ENCODE measurements at places on chromosomes 7 and 10.

DNA sequence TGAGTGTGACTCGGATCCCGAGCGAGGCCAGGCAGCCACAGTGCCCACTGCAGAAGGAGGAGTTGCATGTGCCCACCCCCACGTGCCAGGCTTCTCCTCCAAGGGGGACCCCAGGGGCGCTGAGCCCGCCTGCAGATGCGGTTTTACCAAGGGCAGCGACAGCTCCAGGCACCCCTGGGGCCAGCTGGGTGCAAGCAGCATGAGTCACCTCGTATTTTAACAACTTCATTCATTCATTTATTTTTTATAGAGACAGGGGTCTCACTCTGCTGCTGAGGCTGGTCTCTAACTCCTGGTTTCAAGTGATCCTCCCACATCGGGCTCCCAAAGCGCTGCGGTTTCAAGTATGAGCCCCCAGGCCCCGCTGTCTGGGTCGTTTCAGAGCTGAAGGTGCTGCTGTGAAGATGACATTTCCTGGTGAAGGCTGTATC is 1.3 kb upstream of the FOXL3 start:
- no peak for DNase-seq

DNA sequence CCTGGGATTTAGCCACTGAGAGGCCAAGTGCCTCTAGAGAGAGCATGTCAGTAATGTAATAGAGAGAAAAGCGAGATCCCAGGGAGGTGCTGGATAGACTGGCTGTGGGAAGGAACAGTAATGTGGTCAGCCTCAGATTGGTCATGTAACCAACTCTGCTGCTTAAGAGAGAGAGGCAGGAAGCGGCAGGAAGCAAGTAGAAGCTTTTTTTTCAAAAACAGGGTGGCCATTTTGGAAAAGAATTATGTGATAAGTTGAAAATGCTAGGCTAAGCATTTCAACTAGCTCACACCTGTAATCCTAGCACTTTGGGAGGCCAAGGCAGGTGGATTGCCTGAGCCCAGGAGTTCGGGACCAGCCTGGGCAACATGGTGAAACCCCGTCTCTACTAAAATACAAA is 3.7 kb upstream of the PCOLCE start:
- DNase-seq = no peak

DNA sequence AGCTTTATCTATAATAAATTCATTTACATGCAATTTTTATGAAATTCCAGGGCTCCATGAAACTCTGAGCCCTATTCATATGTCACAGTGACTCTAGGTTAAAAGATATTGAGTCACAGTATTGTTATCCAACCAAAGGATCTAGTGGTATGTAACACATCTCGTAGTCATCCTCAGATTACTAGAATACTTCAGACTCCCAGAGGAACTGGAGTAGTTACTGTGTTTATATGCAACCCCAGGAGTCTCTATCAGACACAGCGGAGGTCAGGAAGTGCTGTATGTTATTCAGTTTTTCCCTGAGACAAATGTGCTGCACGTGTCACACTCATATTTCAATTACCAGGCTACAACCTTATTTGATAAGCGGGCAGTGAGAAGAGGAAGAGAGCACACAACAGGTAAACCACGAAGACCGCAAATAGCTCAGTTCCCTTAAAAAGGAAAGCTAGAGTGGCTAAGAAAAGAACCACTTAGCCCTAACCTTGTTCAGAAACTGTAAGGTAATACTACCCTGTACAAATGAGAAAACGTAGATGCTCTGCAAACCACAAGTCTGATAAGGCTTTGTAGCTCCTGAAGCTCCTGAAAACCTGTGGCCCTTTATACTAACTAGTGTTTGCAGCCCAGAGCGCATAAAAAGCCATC is 114.0 kb upstream of the CNTNAP2 start:
- no peak for DNase-seq

DNA sequence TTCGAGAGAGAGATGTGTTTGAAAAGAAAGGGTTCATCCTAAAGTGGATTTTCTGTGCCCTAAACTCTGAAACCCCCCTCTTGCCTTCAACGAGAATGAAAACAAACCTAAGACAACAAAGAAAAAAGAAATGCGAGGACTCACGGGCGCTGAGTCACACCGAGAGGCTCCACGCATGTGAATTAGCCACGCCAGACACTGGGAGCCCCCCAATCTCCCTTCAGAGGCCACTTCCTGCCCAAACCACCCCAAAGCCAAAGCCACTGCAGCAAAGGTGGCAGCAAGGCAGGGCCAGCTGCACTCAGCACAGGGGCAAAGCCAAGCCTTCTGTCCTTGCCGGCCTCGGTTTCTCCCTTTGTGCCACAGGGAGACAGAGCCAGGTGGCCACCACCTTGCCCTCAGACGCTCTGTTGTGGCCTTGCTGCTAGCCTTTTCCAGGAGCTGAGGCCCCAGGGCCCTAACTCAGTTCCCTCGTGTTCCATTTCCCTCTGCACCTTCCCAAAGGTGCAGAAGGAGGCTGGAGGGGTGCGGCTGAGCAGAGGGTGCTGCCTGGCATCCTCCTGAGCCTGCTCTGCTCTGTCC is 93.3 kb downstream of the FAM53B start:
- peak; percentile 39 for DNase-seq

DNA sequence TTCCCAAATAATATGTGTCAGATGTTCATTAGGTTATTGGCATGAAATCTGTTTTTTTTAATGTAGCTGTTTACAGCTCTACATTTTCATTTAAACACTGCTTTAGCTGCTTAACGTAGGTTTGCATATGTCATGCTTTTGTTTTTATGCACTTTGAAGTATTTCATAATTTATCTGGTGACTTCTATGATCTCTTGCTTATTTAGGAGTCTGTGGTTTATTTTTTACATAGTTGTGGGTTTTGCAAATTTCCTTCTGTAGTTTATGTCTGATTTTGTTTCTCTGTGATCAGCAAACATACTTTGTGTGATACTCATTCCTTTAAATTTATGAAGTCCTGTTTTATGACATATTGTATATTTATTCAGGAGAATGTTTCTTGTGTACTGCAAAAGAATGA is 606.5 kb upstream of the PFKP start:
- no peak for DNase-seq
